ENCODE measurements at places on chromosomes 5 and 9.

- no peak for DNase-seq
Observed at GRCh38 chr9:97907632-97908031, 14.7 kb downstream of the TRMO start.

DNA sequence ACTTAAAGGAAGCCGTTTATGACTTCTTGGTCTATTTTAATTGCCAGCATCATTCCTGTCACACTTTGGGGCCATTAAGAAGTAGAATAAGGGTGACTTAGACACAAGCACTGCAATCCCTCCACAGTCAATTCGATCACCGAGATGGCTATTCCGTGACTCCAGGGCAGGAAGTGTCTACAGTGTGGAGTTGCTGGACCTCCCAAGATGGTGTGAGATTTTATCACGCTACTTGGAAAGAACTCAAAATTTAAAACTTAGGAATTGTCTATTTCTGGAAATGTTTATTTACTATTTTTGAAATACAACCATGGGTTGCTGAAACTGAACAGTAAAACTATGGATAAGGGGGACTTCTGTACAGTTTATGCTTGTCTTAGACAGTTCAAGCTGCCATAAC is 6.2 kb downstream of the FBXL7 start:
- no peak for DNase-seq

DNA sequence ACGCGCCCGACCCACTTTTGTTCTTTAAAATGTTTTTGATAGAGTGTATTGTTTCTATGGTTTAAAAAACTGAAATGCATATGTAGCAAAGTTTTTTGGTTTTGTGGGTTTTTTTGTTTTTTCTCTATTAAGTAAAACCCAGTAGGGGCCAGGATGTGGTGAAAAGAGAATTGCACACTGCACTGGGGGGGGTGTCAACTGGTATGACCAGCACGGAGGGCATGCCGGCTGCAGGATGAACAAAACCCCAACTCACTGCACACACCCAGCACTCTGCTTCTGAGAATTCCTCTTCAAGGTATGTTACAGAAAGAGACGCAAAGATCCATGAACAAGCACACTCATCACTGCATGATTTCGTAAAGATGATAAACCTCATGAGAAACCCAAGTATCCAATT is 75.0 kb downstream of the STK10 start:
- DNase-seq: no peak

- DNase-seq: peak; percentile 37
Observed at GRCh38 chr5:33343676-33344327, 97.0 kb upstream of the TARS1 start.

GRCh38 chr9:89527084-89527483 is 29.2 kb upstream of the SEMA4D start:
- no peak for DNase-seq

GRCh38 chr5:72347801-72348308 is 27.7 kb downstream of the PTCD2 start:
- peak; percentile 76 for DNase-seq

DNA sequence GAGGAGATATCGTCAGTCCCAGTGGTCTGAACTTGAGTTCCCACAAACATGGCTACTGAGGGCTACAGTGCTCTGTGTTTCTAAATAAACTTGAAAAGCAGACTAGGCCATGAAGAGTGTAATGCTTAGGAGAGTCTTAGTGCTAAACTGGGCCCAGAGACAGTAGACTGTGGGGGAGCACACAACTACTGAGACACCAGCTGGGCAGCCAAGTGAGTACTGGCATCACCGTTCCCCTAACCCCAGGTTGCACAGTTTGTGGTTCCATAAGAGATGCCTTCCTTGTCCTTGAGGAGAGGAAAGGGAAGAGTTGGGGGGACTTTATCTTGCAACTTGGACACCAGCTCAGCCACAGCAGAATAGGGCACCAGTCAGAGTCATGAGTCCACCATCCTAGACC is 172.1 kb upstream of the DMRTA1 start:
- DNase-seq: no peak

- no peak for DNase-seq
Observed at GRCh38 chr5:40787986-40788385, 10.2 kb downstream of the PRKAA1 start.

- DNase-seq: peak; percentile 68
Observed at GRCh38 chr5:150523472-150524350, 15.8 kb downstream of the NDST1 start.

- no peak for DNase-seq
Observed at GRCh38 chr5:72380492-72381274, 60.5 kb downstream of the PTCD2 start.

- DNase-seq: peak; percentile 60
Observed at GRCh38 chr9:6567140-6567591, 78.4 kb downstream of the GLDC start.

- DNase-seq: no peak
Observed at GRCh38 chr5:134138416-134139376, 24.2 kb downstream of the TCF7 start.

DNA sequence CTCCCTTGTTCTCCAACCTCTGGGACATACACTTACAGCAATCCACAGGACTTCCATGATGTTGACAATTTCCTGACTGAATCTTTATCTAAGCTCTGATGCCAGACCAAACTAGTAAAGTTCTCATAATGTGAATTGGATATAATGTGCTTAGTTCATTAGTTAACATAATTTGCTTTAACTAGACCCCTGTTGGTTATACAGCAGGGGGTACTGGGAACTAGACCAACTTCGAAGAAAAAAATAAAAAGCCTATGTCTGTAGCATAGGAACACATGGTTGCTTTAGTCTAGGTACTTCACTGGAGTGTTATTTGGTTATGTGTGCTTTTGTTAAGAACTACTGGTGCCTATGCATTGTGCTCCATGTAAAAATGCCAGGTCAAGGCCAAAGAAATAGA is 173.8 kb downstream of the ADAMTS6 start:
- DNase-seq: no peak

DNA sequence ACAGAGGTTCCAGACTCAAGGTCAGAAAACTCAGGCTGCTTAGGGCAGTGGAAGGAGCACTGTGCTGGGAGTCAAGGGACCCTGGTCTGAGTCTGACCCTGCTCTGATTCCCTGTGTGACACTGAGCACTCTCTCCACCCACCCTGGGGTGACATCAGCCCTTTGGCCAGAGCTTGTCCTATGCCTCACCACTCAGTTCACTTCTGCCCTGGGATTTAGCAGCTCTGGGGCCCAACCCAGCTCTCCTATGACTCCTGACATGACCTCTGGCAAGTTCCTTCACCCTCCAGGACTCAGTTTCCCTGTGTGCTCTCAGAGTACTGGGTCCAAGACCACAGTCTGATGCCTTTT is 63.9 kb downstream of the FAM114A2 start:
- no peak for DNase-seq

- DNase-seq: no peak
Observed at GRCh38 chr5:74384851-74385250, 255.7 kb downstream of the ENC1 start.

- DNase-seq: no peak
Observed at GRCh38 chr9:116100711-116101121, 52.9 kb upstream of the PAPPA start.

DNA sequence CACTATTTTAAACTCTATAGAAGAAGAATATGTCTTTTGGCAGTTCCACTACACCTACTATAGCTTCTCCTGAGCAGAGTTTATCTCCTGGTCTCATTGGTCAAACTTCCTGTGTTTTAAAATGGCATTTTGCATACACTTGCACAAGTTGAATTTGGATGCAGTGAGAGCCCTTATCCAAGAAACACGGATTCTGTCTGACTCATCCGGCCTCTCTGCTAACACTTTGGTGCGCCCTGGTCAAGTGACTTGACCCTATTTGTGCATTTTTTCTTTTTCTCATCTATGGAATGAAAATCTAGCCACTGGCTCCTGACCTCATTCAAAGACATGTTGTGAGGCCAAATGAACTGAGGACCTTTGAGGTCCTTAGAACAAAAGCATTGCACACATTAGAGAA is 20.0 kb downstream of the PIP5K1B start:
- DNase-seq: no peak

GRCh38 chr9:27462434-27462833 is 61.7 kb upstream of the IFNK start:
- no peak for DNase-seq

GRCh38 chr5:17255471-17256021 is 38.1 kb downstream of the BASP1 start:
- DNase-seq: no peak

GRCh38 chr9:121840838-121841760 is 189.7 kb downstream of the DAB2IP start:
- DNase-seq: no peak

GRCh38 chr9:106420511-106420944 is 442.4 kb upstream of the ZNF462 start:
- DNase-seq: no peak

- DNase-seq: peak; percentile 8
Observed at GRCh38 chr9:2729003-2729402, 11.7 kb downstream of the KCNV2 start.

DNA sequence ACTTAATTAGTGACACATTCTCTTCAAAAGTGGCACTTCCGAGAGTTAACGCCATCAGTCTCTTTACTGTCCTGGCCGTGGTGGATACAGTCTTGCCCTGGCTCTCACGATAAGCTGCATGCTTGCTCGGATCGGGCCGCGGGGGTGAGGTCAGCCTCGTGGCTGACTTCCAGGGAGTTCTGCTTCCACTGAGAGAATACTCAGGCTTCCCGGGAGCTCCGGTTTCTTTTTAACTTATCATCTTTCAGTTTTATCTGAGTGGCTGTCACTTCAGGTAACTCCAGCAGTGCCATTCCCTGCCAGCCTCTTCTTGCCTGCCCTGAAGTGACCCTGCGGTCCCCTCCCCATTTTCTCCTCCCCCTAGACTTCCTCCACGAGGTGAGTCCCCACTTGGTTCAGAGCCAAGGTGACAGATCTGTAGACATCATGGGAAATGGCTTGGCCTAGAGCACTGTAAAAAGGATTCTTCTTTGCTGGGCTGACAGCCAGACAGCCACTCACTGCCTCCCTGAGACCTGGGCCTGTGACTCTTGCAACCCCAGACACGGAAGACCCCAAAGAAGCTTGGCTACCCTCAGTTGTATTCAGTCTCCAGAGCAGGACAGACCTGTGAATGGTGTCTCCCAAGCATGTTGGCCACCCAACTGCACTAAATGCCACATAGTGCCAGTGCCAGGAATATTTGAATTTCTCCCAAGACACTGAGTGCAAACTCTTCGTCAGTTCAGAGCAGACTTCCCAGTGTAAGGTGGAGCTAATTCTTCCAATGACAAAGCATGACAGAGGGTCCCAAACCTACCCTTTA is 95.1 kb downstream of the DAPK1 start:
- no peak for DNase-seq

GRCh38 chr9:35423499-35423898 is 66.4 kb upstream of the RUSC2 start:
- DNase-seq: no peak

DNA sequence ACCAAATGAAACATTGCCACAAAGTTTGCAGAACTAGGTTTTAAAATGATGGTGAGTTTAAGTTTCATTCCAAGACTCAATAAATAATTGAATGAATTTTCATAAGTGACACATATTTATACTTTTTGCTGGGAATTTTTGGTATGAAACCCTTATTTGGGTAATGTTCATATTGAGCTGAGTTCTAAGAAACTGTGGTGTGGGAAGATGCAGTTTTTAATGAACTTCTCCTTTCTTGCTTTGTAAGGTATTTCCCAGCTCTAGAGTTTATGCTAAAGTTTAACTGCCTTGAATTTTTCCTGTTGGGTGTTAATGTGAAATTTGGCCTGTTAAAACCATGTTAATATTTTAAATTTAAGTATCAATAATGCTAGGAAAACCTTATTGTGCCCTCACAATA is 15.1 kb downstream of the RABGAP1 start:
- no peak for DNase-seq

DNA sequence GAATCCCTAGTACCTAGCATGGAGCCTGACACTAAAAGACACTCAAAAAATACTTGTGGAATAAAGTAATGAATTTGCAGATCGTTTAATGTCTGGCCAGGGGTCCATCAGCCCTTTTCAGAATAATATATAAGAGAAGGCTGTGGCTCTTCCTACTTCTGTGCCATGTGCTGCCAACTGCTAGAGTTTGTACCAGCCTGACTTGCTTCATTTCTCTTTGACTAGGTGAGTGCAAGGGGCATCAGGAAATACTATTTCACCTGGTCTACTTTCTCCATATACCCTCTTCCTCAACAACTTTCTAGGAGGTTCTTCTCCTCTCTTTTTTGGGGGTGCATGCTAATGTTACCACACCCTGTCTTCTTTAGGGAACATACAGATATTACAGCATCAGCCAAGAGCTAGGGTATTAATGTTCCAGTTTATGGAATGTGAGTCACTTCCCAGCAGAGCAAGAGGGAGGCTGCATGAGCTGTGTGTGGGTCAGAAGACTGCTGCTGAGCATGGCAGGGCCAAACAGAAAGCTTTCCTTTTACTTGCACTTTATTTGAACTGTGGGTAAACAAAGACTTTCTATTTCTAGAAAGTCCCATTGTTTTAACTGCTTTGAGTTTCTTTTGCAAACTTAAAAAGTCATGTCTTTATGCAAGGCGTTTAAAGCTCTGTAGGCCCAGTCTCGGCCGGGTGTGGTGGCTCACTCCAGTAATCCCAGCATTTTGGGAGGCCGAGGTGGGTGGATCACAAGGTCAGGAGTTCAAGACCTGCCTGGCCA is 158.9 kb downstream of the ADAMTSL1 start:
- DNase-seq: peak; percentile 48

DNA sequence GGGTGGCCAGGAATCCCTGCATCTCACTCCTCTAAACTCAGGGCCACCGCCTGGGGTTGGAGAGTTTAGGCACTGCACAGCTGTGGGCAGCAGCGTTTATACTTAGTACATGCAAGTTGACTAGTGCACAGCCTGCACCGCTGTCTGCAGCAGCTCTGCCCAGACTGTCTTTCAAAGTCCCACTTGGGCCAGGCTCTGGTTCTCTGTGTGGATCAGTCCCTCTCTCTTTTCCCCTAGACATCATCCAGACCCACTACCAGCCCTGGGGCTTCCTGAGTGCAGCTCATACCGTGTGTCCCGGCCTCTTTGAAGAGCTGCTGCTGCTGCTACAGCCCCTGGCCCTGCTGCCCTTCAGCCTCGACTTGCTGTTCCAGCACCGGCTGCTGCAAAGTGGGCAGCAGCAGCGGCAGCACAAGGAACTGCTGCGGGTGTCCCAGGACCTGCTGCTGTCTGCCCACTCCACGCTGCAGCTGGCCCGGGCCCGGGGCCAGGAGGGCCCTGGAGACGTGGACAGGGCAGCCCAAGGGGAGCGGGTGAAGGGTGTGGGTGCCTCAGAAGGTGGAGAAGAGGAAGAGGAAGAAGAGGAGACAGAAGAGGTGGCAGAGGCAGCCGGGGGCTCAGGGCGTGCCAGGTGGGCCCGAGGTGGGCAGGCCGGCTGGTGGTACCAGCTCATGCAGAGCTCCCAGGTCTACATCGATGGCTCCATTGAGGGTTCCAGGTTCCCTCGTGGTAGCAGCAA is 45.1 kb upstream of the TESK1 start:
- DNase-seq: no peak

DNA sequence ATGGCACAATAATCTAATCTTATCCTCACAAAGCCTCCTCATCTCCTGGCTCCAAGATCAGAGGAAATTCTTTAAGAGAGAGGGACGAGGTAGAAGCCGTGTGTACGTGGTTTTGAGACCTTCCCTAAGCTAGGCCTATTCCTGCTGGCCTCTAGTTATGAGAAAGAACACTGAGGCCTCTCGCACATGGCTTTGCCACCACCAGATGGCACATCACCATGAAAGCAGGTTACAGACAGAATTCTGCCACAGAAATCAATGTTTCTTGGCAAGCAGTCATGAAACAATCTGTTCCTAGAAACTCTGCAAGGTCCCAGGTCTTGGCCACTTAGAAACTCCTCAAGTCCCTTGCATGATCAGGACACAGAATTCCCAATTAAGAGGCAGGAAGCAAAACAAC is 268.2 kb upstream of the TAS2R1 start:
- DNase-seq: peak; percentile 27

- no peak for DNase-seq
Observed at GRCh38 chr9:89291741-89292140, 19.3 kb upstream of the CKS2 start.
